Inflammatory macrophage treated with lipopolysaccharide for 4 hours (primary cell): ENCODE measurements at places on chromosomes 3 and 15.

- DNase-seq: no peak
Measured at GRCh38 chr15:98938799-98939198, 68.8 kb downstream of the PGPEP1L start.

- no peak for DNase-seq
Measured at GRCh38 chr15:87757084-87757483, 499.5 kb downstream of the NTRK3 start.

GRCh38 chr15:25939122-25939521, 76.0 kb upstream of the ATP10A start:
- DNase-seq: no peak

- DNase-seq: no peak
Measured at GRCh38 chr15:101464256-101464998, 25.1 kb downstream of the PCSK6 start.

GRCh38 chr15:38706956-38707355, 142.3 kb upstream of the RASGRP1 start:
- no peak for DNase-seq

DNA sequence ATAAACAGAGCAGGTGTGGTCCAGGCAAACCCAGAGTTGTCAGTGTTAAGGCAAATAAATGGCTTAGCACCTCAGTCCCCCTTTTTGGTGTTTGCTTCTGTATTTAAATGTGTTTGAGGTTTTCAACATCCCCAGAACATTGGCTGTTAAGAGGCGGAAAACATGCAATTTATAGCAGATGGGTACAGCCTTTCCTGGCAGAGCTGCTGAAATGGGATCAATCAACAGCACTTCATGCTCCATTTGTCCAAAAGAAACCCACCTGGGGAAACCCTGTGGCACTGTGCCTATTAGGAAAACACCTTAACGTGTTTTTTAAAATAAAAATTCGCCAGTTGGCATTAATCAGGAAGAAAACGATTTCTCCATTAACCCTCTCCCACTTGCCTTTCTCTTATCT, 135.4 kb downstream of the MCTP2 start:
- DNase-seq: no peak

GRCh38 chr15:33780011-33780768, 188.1 kb upstream of the CHRM5 start:
- no peak for DNase-seq

DNA sequence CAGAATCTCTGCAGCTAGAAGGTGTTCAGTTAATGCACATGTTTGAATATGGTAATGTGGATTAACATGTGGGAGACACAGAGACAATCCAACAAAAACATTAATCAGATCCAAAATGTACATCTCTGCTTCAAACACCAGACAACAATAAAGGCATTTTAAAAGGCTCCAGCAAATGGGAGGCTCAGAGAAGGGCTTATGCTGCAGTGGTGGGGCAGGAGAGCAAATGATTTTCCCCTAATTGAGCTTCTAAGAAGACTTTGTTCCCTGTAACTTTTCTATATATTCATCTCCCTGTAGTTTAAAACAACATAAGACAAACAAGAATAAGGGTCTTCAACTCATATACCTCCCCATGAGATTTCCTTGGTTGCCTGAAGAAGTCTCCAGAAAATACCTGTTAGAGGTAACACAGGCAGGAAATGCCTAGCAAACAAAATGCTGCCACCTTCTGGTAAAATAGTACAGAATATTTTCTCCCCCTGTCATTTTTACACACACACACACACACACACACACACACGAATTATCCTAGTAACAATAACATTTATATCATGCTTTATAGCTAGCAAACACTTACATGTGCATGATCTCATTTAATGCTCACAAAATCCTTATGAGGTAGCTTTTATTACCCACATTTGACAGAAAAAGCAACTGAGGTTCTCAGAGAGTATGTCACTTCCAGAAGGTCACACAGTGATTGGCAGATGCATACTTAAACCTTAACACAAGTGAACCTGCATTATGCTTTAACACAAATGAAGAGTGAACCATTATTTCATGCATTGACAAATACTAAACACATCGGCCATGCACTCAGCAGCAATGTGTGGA, 123.4 kb upstream of the MB21D2 start:
- DNase-seq: peak; percentile 57

DNA sequence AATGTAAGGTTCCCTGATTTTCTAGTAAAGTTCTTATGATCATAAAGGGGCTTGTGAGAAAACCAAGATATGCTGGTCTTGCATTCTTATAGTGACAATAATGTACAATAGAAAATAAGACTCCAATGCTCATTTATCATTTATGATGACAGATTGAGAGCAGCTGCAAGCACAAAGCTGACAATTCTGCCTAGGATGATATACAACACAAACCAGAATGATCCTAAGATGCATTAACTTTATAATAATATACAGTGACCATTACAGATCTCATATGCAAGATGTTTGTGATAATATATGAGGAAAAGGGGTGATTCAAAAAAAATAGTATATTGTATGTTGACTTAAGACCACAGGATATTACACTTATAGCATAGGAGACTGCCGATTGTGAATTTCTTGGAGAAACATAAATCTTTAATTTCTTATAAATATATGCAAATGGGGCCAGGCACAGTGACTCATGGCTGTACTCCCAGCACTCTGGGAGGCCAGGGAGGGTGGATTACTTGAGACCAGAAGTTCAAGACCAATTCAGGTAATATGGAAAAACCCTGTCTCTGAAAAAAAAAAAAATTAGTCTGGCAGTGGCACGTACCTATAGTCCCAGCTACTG, 387.0 kb downstream of the ZBBX start:
- DNase-seq: no peak

DNA sequence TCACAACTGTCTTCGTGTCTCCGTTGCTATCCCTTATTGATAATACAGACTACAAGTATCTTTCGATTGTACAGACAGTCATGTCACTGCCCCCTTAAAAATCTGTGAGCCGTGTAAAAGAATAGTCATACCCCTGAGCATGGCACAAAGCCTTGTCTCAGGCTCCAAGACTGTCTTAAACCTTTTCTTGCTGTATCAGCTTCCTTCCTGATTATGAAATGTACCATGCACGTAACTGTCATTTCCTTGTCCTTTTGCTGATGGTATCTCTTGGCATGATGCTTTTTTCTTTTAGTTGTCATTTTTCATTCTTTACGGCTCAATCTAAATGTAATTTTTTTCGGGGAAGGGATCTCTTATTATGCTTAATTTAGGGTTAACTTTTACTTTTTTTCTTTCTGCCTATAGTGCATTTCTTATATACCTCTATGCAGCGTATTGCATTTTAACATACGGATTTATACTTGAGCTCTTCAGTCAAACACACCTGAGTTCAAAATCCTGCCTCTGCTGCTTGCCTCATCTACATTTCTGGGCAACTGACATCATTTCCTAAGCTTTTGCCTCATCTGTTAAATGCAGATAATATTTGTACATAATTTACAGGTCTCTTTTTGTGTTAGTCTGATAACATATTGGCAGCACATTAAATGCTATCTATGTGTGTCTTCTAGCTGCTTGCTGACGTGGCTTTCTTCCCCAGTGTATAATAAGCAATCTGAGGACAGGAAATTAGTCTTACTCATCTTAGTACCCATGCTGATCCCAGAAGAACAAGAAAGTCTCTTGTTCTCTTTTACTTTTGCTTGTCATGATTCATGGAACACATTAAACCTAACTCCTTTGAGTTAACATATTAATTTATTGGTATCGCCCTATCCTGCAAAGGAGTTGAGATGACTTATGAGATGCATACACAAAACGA, 57.3 kb downstream of the ROBO2 start:
- DNase-seq: no peak

GRCh38 chr3:194001728-194002459, 134.1 kb upstream of the HES1 start:
- no peak for DNase-seq

DNA sequence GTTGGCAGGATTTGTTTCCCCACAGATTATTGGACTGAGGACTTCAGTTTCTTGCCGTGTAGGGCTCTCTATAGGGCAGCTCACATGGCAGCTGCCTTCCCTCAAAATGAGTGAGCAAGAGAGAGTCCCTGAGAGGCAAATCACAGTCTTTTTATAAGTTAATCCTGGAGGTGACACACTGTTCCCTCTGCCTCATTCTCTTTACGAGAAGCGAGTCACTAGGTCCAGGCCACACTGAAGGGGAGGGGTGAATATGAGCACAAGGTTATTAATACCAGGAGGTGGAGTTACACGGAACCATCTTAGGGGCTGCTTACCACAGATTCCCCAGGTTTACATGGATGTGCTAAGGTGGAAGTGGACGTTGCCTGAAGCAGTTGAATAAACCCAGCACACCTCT, 77.0 kb downstream of the LPP start:
- no peak for DNase-seq

GRCh38 chr3:4751029-4751501, 228.2 kb upstream of the BHLHE40 start:
- DNase-seq: no peak

- DNase-seq: no peak
Measured at GRCh38 chr3:192080336-192080735, 619.4 kb downstream of the PYDC2 start.
